GM23248 (cell line): ENCODE measurements at places on chromosomes 2 and 18. TPM values are rescaled to one million over a fixed set of nuclear protein-coding genes. Genes with fewer than 3 reads are reported as not detected.
A peak's percentile ranks its signal among the peaks of the same experiment; 100 is the strongest.

Gene SMIM21
- not detected in 2 replicates for total RNA-seq

Gene KIF5C
- 0.11 and 0.13 TPM in 2 replicates for total RNA-seq

Gene ANKRD30BL
- not detected in 2 replicates for total RNA-seq

Gene TEX44
- total RNA-seq: not detected in 2 replicates

- no peaks in the 10 kb centered on the region for H3K27me3 ChIP-seq
- H3K4me1 ChIP-seq: peaks cover 6% of the 10 kb centered on the region
- H3K27ac ChIP-seq: no peak overlapping the region
- no peak overlapping the region for H3K4me3 ChIP-seq
Observed at GRCh38 chr2:88181511-88181910, 11.4 kb downstream of the THNSL2 start.

- DNase-seq: peak; percentile 100
- no peaks in the 10 kb centered on the region for H3K27me3 ChIP-seq
- peaks cover 35% of the 10 kb centered on the region for H3K4me1 ChIP-seq
- H3K27ac ChIP-seq: peak within 1 kb of the TSS; percentile 76
- no peaks in the 10 kb centered on the region for H3K36me3 ChIP-seq
- peak within 1 kb of the TSS; percentile 90 for H3K4me3 ChIP-seq
Observed at GRCh38 chr2:68467077-68467960, at the start of the genes APLF and FBXO48. APLF (plus strand) TSS chr2:68467585; CDS start chr2:68467732, 147 bp downstream. FBXO48 (minus strand) TSS chr2:68467294; CDS start chr2:68465145, 2,149 bp downstream.

DNA sequence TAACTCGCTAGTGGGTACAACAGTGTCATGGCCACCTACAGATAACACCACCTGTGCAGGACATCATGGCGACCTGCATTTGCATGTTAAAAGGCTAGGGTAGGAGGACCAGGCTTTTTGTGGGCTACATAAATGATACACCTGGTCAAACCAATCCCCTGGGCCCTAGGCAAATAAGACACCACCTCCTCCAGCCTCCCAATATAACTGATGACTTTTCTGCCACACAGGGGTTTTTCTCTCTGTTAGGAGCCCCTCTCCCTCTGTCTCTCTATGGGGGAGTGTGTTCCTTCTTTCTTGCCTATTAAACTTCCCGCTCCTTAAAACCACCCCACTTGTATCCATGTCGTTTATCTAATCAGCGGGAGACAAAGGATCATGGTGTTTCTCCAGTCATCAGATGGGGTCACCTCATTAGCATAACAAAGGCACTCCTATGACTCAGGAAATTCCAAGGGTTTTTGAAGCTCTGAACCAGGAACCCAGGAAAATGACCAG lies 10.8 kb upstream of the BUB1 start:
- H3K4me3 ChIP-seq: no peak overlapping the region
- H3K4me1 ChIP-seq: no peaks in the 10 kb centered on the region
- no peak overlapping the region for H3K27ac ChIP-seq

DNA sequence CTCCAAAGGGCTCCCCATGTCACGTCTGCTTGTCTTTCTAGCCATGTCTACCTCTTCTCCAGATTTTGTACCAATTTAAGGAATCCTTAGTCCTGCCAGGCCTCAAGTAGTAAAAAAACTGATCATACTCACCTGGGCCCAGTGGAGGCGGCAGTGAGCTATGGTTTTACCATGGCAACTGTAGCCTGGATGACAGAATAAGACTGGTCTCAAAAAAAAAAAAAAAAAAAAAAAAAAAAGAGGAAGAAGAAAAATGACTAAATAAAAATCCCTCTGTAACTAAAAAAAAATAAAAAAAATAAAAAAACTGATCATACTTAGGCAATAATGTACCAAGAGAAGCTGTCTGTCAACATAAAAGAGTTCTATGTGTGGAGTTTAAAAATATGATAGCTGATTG lies 221.6 kb downstream of the NR4A2 start:
- no peaks in the 10 kb centered on the region for H3K4me1 ChIP-seq
- H3K27me3 ChIP-seq: no peaks in the 10 kb centered on the region
- no peaks in the 10 kb centered on the region for H3K36me3 ChIP-seq
- peak; percentile 20 for DNase-seq

DNA sequence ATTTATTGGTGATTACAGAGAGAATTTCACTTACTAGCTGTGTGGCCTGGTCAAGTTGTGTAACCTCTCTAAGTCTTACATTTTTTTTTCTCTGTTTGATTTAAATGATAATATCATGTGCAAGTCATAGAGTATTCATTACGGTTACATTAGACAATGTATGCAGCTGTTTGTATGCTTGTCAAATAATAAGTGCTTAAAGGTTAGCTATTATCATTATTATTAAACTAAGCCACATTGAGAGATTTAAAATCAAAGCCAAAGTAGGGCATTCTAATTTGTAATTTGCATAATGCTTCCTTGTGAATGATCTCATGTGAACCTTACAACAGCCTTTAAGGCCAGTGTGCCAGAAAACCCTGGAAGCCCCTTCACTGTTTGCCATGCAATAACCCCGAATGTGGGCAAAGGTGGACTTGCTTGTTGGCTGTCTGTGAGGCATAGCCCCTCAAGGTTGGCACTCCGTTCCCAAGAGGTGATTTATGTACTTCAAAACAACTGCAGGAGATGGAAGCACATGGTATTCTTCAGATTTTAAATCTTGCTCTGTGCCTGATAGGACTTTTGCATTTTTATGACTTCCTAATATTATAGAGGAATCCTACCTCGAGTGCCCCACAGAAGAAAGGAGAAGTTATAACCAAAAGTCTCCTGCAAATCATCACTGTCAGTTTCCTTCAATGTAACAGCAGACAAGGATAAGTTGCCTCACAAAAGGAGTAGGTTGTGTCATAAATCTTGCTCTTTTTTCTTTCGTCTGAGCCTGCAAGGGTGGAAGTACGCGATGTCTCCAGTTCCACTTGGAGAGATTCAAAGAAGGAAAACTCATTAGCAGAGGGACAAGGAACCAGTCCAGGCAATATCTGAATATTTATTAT lies 272.0 kb downstream of the TGIF1 start:
- H3K4me3 ChIP-seq: no peak overlapping the region
- H3K27me3 ChIP-seq: peaks cover 12% of the 10 kb centered on the region; the same call in 1 of the 2 replicates
- H3K4me1 ChIP-seq: no peaks in the 10 kb centered on the region
- H3K27ac ChIP-seq: no peak overlapping the region

GRCh38 chr2:226544596-226545210 lies 254.9 kb downstream of the IRS1 start:
- no peak for DNase-seq
- H3K36me3 ChIP-seq: no peaks in the 10 kb centered on the region
- no peaks in the 10 kb centered on the region for H3K4me1 ChIP-seq
- no peaks in the 10 kb centered on the region for H3K27me3 ChIP-seq

DNA sequence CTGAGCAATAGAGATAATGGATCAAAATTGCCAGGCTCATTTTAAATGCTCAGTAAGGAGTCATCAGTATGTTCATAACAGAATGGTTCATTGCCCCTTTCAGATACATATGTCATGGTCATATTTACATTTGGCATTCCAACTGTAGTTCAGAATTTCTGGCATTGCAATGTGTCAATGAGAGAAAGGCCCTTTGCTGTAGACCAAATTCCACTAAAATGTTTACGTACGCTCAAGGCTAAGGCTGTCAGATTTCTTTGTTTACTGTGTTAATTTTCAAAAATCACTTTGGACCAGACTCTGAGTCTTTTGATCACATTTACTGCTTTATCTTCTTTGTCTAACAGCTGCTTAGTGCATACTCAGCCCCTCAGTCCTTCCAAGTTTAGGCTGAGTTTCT lies 213.5 kb downstream of the PIK3C3 start:
- no peak overlapping the region for H3K27ac ChIP-seq
- no peaks in the 10 kb centered on the region for H3K36me3 ChIP-seq
- no peaks in the 10 kb centered on the region for H3K4me1 ChIP-seq
- no peak overlapping the region for H3K4me3 ChIP-seq
- DNase-seq: no peak
